ENCODE measurements at places on chromosomes 3 and 15.

DNA sequence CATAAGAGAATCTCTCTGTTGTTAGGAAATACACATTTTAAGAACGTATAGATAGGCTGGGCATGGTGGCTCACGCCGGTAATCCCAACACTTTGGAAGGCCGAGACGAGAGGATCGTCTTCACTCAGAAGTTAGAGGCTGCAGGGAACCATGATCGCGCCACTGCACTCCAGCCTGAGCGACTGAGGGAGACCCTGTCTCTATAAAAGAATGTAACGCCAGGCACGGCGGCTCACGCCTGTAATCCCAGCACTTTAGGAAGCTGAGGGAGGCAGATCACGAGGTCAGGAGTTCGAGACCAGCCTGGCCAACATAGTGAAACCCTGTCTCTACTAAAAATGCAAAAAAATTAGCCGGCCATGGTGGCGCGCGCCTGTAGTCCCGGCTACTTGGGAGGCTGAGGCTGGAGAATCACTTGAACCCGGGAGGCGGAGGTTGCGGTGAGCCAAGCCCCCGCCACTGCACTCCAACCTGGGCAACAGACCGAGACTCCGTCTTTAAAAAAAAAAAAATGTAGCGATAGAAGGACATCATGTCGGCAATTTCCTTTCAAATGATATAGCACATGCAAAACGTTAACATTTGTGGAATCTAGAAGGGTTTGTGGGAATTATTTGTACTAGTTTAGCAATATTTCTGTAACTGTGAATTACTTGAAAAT lies 730 bp upstream of the RPL14 start:
- no peak for DNase-seq

GRCh38 chr3:151275091-151275490 lies 3.3 kb downstream of the P2RY14 start:
- peak; percentile 52 for DNase-seq

DNA sequence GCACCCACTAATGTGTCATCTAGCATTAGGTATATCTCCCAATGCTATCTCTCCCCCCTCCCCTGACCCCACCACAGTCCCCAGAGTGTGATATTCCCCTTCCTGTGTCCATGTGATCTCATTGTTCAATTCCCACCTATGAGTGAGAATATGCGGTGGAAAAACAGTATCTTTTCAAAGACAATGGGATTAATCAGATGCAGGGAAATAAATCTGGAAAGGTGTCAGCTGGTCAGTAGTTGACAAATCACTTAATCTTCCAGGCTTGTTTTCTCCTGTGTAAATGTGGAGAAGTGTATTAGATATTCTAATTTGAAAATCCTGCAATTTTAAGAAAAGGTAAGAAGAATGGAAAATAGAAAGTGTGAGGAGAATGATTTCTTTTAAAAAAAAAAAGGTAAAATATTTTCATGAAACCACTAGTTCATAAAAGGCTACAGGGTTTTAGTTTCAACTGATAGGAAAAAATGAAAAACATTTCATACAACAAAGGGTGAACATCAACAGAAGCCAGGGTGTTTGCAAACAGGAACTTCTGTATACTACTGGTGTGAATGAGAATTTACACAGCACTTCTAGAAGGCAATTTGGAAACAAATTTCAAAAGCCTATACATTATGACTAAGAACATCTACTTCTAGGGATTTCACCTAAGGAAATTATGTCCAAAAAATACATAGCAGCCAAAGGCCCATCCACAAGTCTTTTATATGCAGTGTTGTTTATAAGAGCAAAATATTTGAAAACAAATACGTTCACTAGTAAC lies 113.5 kb downstream of the CBLB start:
- DNase-seq: no peak

DNA sequence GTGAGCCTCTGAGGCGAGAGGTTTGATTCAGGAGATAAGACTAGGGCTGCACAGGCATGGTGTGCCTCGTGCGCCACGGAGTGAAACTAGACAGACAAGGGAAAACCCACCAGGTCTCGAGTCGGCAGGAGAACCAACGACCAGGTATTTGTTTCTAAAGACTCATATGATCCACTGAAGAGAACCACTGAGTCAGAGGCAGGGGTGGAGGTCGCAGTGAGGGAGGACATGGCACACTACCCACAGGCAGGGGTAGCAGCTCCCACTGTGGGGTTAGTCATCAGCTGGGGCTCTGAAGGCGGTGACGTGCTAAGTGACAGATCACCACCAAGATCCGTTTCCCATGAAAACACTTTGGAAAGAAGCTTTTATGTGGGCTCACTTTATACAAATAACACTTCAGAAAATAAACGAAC lies 45.7 kb downstream of the CHSY1 start:
- no peak for DNase-seq

DNA sequence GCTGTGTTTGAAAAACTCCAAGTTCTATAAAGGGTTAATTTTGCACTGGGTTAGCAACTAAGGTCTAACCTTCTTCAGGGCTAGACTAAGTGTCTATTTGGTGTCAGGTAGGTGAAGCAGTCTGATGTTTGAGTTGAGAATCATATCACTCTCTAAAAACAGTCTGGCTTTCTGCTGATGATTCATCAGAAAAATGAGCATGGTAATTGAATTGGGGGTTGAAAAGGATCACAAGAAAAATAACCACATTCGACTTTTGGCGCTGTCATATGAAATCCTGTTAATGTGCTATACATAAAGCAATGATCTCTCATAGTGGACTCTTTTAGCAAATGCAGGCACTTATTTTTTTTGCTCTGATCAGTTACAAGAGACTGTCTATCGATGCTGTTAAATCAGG lies 242.2 kb upstream of the AZI2 start:
- DNase-seq: no peak

- DNase-seq: no peak
Measured at GRCh38 chr15:77819851-77820728, 187.4 kb upstream of the LINGO1 start.

DNA sequence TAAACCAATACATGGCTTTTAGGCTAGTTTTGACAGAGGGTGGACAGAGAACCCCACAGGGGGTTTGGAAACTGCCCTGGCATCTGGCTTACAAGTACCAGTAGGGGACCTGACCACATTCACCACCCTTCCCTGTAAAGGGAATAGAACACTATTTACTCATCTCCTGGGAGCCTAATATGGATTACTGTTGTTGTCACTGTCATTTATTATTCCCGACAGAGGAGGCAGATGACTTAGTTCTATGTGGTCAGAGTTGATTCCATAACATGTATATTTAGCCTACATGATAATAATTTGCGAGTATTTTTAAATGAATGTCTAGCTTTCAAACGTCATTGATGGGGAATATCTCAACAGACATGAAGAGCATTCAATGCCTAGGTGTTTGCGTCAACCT lies 15.9 kb downstream of the ZBTB38 start:
- peak; percentile 57 for DNase-seq

DNA sequence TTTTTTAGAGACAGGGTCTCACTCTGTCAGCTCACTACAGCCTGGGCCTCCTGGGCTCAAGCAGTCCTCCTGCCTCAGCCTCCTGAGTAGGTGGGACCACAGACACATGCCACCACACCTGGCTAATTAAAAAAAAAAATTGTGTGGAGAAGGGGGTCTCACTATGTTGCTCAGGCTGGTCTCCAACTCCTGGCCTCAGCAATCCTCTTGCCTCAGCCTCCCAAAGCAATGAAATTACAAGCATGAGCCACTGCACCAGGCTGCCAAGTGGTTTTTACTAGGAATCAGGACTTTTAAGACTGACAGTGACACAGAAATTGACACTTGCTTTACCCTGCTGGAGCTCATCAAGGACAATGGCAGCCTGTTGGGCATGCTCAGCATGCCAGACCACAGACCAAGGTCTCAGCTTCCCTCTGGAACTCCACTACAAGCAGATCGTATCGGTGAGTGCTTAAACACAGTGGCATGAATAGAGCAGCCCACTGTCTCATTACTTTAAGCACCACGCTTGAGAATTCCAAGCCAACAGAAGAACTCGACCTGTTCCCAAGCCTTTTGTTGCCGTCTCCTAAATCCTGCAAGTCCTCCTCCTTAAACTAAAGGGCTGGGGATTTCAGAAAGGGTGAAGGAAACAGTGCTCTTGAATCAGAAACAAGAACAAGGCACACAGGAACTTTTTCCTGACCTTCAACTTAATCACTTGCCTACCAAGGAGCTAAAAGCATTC lies 41.4 kb downstream of the EOMES start:
- no peak for DNase-seq

DNA sequence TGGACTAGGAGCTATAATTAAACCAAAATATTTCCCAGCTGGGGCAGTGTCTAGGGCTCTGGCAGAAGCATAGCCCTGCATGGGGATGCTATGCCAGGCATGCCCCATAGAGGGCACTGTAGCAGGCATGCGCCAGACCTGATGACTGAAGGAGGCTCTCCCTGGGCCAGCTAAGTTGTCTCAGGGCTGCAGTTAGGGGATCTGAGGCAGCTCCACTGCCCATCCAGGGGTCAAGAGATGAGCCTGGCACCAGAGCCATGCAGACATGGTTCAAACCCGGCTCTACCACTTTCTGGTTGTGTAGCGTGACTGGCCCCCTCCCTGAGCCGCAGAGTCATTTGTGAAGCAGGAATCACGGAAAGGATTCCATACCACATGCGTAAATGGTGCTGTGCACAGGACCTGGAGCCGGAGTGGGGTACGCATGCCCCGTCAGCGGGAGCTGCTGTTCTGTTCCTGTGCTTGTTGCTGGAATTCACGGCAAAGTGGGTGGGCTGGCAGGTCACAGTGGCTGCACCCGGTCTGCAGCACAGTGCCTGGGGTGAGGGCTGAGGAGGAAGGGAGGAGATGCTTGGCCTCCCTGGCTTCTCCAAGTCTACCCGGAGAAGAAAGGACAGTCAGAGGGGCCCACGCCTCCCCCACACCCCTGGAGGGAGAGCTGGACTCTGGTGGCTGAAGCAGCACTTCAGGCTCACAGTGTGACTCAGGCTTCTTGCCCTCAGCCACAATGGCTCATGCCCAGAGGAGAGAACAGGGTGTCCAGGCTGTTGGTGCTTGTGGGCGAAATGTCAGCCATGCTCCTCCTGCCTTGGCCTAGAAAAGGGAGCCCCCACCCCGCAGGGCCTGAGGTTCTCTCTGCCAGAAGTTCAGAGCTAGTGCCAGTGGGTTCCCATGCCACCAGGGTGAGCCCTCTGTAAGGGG lies 43.1 kb downstream of the DNASE1L3 start:
- DNase-seq: no peak

- DNase-seq: no peak
Measured at GRCh38 chr3:27431116-27431515, 53.1 kb downstream of the SLC4A7 start.

DNA sequence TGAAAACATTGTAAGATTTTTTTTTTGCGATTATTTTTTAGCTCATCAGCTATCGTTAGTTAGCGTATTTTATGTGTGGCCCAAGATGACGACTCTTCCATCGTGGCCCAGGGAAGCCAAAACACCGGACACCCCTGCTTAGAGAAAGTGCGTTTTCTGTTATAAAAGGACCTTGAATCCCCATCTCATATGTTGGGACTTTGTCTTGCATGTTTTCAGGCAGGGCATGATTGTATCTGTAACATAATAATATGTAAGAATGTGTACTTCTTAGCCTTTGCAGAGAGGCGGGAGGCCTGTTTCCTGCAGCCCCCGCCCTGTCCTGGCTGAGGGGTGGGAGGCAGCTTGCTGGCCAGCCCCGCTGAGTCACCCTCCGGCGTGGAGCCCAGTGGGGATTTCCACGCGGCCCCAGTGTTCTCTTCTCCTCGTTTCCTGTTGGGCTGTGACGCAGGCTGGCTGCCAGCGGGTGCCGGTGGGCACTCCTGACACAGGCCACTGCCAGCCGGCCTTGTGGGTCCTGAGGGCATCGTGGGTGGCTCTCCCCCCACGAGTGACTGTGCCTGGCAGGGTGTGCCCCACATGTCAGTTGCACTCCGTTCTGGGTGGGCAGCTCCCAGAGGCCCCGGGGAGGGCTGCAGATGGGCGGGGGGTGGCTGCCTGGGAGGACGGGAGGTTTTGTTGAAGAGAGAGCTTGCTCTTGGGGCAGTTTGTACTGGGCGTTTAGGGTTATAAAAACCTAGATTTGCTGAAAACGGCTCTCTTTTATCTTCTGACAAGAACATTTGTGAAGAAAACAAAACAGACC lies 55.6 kb downstream of the SMAD3 start:
- no peak for DNase-seq

DNA sequence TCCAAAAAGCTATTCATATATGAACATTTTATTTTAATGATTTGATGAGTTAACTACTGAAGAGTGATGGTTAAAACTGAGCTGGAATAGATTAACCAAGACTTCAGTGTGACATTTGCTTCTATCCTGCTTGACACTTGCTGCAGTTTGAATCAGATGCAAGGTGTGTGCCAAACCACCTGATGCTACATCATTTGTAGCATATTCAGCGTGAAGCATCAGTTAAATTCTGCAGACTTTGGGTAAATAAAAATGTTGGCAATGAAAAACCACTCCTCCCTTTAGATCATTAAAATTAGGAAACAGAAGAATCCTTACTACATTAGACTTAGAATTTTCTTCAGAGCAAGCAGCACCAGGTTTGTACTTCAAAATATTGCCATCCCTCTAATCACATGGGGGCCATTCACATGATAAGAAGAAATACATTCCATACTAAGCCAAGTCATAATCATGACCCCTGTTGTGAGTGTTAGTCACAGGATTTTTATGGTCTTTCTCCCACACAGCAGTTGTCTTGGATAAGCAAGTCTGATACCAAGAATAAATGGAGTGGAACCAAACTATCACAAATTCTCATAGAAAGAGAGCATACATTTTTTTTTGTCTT lies 160.7 kb upstream of the TNIK start:
- DNase-seq: no peak

GRCh38 chr3:172749230-172749965 lies 1.1 kb upstream of the ECT2 start:
- DNase-seq: no peak

GRCh38 chr3:143170074-143170473 lies 50.5 kb downstream of the CHST2 start:
- DNase-seq: no peak

DNA sequence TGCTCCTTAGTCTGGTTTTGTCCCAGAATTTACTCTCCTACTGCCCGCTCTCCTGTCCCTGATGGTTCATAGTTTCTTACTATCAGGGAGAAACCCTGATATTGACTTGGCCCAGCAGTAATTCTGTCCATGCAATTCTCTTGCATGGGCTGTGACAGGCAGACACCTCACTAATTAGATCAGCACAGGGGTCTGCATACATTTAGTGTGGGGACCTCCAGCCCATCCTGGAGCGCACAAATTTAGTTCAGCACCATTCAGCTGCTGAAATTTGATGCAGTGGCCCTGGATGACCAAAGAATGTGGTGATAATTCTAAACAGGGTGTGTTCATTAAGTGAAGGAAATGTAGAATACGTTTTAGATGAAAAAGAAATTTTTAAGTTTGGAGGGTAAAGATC lies 555.5 kb upstream of the TBL1XR1 start:
- DNase-seq: no peak
